ENCODE measurements at places on chromosomes 3 and 15.
A peak's percentile ranks its signal among the peaks of the same experiment; 100 is the strongest.

DNA sequence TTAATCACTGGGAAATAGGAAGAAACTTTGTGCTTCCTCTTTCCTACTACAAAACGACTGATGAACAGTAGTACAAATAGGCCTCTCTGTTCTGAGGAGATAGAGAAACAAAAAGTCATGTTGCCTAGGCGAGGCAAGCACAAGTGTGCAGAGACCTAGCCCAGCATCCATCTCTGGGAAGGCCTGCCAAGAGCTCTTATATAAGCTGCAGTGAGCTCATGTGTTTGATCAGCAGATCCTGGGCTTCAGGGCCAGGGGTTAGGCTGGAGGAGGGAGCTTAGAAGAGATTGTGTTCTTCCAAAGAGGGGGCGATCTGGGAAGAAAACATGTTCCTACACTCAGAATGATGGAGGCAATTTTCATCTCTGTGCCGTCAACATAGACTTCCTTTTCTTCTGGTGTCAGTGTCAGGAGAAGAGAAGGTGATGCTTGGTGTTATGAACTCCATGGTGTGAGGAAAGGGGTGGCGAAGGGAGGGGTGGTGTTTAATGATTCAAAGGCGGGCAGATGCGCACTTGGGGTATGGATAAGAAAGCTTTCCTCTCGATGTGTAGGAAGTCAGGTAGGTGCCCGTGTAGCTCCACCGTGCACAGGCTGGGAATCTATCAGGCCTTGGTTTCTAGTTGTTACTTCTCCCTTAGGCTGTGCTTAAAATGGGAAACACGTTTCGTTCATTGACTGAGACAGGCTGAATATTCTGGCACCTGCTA, 29.5 kb upstream of the ETV5 start:
- DNase-seq = no peak

- no peak for DNase-seq
These were observed 57.1 kb upstream of the LINGO1 start for GRCh38 chr15:77689821-77690220.

GRCh38 chr3:197372047-197372661, 73.7 kb upstream of the DLG1 start:
- DNase-seq = no peak

DNA sequence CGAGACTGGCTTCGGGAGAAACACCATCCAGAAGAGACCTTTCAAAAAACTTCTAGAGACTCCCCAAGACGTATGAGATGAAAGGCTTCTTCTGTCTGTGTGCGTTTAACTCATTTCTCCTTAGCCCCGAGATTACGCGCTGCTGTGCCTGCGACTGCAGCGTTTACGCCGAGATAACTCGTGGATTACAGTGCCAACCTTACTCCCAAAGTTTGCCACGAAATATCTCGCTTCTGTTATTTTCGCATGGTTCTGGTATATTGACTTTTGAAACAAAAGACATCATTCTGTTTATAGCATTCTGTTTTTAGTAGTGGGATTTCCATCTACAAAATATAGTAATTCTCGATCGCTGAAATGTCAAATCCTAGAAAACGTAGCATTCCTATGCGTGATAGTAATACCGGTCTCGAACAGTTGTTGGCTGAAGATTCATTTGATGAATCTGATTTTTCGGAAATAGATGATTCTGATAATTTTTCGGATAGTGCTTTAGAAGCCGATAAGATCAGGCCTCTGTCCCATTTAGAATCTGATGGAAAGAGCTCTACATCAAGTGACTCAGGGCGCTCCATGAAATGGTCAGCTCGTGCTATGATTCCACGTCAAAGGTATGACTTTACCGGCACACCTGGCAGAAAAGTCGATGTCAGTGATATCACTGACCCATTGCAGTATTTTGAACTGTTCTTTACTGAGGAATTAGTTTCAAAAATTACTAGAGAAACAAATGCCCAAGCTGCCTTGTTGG, 467 bp downstream of the PGBD4 start:
- no peak for DNase-seq

DNA sequence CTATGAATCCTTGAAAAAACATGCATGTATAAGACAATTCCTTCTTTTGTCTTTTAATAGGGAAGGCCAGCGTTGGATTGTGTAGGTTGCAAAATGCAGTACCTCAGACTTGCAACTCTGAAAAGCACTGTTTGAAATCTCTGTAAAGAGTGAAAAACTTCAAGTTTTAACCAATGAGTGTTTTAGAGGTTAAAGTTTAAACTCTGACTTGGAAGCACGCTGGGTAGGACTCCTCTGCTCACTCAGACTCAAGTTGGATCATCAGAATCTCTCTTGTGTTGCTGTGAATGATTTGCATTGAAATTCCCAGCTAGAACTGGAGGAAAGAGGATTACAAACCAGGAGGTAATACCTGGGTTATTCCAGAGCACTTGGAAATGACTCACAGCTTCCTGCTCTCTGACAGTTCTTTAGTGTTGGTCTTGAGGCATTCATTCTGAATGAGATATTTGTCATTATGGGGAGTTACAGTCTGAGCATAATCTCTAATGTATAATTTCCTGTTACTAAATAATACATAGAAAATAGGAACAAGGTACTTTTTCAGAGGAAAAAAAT, 49.1 kb downstream of the PLS1 start:
- no peak for DNase-seq

DNA sequence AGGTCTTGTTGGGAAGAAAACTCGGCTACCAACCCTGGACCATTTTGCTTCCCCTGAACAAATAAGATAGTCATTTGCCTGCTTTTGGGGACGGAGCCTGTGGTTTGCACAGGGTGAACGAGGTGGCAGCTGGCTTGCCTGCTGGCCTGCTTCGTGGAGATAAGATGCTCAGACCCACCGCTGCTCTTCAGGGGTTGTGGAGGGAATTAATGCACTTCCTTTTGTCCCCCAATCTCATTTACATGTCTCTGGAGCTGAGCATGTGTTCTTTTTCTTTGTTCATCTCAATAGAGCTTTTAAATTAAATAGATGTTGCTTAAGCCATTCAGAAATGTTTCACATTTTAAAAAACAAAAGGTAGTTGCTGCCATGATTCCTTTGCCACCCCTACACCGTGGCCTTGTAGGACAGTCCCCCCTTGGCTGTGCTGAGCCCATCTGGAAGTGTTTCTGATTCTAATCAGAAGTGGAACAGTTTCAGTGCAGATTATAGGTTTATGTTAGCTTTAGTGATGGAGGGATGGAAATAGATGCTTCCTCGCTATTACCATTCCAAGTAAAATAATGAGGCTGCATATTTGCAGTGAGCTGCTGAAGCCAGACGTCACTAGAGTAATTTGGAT, 25.6 kb downstream of the APBA2 start:
- DNase-seq = peak; percentile 87

GRCh38 chr3:52140769-52141168, 13.5 kb downstream of the POC1A start:
- no peak for DNase-seq

DNA sequence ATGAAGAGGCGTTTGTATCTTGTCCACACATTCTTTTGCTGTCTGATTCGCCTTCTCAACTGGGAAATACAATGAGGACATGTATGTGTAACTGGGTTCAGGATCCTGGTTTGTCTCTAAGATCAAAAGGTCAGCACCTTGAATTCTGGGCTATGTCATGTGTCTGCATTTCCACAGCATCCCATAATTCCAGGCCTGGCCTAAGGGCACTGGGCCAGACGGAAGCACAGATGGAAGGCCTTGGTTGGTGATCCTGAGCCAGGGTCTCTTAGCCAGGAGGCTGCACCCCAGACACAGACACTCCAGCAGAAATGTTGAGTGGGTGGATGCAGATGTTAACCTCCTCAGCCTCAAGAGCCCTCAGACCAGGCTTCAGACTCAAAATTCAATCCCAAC, 23.7 kb upstream of the HERC1 start:
- no peak for DNase-seq

DNA sequence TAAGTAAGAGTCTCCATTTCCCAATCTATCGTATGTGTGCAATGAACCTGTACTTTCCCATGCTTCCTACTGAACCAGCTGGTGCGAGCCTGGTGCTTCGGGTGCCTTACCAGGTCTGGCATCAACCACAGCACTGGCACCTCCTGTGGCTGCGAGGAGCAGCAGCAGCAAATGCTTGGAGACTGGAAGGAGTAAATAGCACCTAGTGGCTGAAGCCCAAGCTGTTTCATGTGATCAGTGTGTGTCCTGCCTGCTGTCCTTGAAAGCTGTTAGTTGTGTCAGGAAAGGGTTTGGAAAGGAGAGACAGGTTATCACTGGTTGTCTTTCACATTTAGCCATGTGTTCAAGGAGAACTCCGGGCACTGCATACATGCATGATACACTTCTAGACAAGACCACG, 31.8 kb downstream of the PCOLCE2 start:
- peak; percentile 5 for DNase-seq

DNA sequence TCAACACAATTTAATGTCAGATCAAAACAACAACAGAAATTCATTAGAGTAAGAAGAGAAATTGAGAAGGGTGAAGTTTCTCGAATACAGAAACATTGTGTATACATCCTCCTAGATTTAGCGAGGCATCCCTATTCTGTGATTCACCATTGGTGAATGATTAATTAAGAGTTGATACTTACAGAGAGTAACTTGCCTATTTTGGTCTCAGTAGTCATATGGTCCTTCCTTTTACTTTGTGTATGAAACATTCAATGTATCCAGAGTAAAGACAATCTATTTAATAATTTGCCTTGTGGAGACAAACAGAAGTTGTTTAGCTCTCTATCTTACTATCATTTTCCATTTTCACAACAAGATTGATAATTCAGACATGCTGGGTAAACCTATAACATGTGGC, 432.0 kb downstream of the ZPLD1 start:
- no peak for DNase-seq

GRCh38 chr3:161695811-161696210, 199.2 kb downstream of the OTOL1 start:
- no peak for DNase-seq

GRCh38 chr3:169382309-169382708, 281.2 kb downstream of the MECOM start:
- no peak for DNase-seq

GRCh38 chr15:75001310-75001709, 5.9 kb downstream of the SCAMP5 start:
- no peak for DNase-seq

- DNase-seq = no peak
These were observed 264.3 kb downstream of the PLCL2 start for GRCh38 chr3:17149076-17149475.

- DNase-seq = no peak
These were observed 26.7 kb downstream of the SCG3 start for GRCh38 chr15:51708013-51708412.

DNA sequence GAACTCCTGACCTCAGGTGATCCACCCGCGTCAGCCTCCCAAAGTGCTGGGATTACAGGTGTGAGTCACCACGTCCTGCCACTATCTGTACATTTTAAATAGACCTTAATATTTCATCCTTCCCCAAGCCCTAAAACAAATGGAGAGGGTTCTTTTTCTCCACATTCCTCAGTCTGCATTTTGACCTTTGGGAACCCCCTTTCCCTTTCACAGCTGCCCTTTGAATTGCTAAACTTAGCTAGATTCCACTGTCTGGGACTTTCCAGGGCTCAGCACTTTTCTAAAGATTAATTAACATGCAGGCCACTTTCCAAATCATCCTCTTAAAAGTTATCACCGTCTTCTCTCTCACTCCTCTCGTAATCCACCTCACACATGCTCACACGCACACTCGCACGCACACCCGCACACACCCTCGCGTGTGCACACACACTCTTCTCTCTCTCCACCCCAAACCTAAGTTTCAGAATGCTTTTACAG, 124.2 kb downstream of the TMCO5A start:
- no peak for DNase-seq

DNA sequence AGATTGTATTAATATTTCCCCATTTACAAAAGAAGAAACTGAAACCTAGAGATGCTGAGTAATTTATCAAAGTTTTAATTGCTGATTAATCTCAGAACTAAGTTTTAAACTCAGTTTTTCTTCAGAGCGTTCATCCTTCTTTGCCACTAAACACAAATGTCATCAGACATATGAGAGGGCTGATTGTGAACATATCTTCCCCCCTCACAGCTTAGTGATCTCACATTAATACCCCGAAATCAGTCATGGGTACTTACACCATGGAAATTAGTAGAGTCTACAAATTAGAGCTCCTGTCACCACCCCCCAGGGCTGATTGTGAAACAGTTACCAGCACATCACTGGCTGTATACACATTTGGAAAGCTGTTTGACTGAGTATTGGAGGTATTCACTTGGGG, 189.3 kb upstream of the SGO1 start:
- DNase-seq = no peak

DNA sequence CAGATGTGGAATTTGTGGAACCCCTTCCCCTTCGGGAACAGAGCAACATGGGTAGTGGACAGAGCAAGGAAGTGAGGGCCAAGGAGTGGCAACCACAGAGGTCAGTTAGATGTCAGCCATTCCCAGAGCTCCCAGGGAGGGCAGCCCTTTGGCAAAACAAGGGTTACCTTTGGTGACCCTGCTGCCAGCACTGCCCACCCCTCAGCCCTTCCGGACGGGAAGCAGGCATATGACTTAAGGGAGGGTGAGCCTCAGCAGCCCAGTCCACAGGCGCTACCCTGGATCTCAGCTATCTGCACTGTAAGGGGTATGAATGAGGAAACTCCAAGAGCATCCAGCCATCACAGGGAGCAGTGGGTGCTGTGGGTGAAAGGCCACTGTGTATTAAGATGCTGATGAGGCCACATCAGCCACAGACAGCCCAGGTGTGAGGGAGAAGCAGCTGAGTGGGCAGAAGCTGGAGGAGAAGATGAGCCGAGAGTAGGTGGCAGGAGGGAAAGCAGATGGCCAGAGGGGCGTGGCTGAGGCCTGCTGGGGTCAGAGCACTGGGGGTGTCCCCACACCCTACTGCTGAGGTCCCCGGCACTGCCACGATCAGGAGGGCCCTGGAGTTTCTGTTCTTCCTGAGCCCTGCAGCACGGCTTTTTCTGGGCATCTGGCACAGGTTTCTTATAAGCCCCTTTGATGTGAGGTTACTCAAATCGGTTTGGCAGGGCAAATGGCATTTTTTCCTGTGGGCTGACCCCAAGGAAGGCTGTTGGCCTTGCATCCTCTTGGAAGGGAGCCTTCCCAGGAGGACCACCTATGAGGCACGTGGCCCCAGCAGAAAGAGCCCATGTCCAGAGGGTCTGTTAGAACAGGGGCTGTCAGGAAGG, 6.2 kb downstream of the PLA2G4D start:
- DNase-seq = no peak

DNA sequence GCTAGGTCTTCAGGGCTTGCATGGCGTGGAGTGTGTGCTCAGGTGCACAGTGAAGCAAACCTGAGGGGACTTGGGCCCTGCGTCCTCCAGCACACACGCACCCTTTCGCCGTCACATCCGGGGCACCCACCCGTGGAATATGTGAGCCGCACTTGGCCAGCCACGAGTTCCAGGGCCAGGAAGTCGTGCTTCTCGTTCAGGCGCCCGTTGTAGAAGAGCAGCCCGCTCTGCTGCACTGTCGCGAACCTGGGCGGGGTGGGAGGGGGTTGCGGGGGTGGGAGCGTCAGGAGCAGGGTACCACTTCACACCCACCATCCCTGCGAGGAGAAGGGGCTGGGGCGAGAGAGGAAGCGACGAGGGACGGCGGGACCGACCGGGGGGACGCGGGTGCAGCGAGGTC, 7.1 kb downstream of the CELSR3 start:
- DNase-seq = no peak

DNA sequence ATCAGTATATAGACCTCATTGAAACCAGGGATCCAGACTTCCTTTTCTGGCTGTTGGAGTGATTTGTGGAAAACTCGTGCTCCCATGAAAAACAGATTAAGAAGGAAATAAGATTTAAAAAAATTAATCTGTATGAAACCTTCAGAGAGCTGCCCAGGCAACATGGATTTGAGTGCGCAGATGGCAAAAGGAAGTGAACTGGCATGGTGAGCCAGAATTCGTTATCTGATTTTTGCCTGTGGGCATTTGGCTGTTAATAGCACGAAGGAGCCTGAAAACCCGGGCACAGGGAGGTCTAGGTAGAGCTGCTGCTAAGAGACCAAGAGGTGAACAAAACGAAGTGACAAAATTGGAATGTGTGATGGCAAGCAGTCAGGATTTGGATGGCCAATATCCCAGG, 19.1 kb upstream of the SPINK8 start:
- no peak for DNase-seq

Measured in GDM1 (cell line).